ENCODE measurements at places on chromosomes 4 and X.

GRCh38 chr4:38082021-38082420 is 121.8 kb downstream of the PTTG2 start:
- DNase-seq, result no peak

GRCh38 chr4:107548211-107548905 is 171.7 kb downstream of the PAPSS1 start:
- DNase-seq, result no peak

DNA sequence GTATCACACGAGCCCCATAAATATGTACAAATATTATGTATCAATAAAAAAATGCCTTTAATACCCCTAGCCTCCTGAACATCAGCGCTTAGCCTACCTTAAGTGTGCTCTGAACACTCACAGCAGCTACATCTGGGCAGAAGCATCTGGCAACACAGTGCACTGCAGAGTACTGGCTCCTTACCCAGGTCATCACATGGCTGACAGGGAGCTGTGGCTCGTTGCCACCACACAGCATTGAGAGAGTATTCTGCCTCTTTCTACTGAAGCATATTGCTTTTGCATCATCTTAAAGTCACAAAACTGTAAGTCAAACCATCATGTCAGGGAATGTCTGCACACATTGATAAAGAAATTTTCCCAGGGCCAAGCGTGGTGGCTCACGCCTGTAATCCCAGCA is 55.2 kb downstream of the TRIML1 start:
- DNase-seq, result no peak

DNA sequence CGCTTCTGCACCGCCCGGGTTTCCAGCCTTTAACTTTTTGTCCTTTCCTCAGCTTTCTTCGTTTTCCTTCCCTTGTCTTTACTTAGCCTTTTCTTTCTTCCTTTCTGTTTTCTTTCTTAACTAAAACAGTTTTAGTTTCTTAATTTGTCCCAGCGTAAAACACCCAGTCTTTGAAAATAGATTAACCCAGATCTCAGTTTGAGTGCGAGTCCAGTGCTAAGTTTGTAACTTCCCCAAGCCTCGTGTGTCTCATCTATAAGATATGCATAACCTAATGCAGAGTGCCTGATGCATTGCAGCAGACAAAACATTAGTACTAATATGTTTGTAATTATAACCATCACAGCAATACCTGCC is 460 bp upstream of the GEMIN8 start:
- DNase-seq, result no peak

DNA sequence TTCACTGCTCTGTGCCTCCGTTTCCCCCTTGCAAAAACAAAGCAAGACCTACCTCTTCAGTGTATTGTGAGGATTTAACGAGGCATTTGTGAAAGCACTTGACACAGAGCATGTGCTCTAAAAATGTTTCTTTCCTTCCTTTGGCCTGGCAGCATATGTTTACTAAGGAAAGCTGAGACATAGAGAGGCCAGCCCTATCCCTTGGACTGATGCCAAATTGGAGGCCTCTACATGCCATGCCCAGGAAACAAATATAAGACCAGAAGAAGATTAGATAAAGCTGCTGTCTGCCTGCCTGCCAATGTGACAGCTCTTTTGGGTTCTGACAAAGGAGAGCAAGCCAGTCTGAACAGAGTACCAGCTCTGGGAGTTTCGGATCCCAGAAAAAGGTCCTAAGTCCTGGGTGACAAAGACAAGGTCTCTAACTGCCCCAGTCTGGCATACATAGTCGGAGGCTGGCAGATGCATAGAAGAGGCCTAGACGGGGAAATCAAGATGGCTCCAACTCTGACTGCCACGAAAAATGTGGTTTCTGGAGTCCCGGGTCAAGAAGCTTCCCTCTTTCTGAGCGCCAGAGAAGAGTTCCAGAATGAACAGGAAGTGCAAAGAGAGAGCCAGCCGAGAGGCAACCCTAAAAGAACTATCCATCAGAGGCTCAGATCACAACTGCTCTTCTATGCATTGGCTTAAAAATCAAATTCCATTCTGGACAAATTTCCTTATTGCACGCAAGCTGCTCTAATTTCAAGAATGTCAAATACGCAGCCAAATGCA is 25.8 kb downstream of the OTUD6A start:
- DNase-seq, result no peak

GRCh38 chr4:80897537-80898303 is 132.8 kb upstream of the BMP3 start:
- no peak for DNase-seq

- no peak for DNase-seq
Measured at GRCh38 chr4:107619066-107619465, 101.0 kb downstream of the PAPSS1 start.
